ENCODE measurements at places on chromosomes 12 and 14.

- no peak for DNase-seq
Measured at GRCh38 chr14:57051633-57052032, 217.1 kb downstream of the EXOC5 start.

GRCh38 chr12:83408146-83408545 is 721.4 kb downstream of the TMTC2 start:
- DNase-seq: no peak

DNA sequence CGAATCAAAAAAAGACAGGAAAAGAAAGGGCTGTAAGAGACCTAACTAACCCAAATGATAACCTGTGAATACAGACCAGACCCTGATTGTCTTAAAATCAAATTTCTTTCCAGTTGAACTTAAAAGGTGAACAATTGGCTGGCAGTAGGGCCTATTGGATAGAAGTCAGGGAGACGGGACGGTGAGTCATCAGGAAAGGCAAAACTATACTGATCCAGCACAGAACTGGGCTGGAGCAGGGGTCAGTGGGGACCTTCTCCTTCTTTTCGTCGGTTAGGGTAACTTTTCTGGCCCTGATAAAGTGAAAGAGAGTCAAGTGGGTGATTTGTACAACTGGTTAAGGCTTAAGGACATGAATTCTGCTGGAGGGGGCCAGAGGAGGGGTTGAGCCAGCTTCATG is 84.9 kb upstream of the OTX2 start:
- no peak for DNase-seq

GRCh38 chr12:53171725-53172329 is 8.7 kb upstream of the ZNF740 start:
- DNase-seq: no peak

DNA sequence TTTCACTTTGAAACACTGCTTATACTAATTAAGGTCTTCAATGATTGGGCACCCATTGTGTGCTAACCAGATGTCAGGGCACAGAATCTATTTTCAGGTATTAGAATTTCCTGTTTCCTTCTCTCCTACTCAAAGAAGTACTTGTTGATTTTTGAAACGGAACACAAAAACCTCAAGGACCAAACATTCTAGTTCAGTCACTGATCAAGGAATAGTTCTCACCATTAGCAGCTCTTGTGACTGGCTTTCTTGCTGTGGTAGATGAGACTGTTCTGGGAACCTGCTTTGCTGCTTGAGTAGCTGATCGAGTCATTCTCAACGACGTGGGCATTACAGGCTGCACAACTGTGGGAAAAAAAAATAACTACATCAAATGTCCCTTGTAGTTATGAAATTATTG is 11.0 kb downstream of the DLGAP5 start:
- peak; percentile 14 for DNase-seq

- DNase-seq: no peak
Measured at GRCh38 chr12:32423559-32423958, 24.2 kb downstream of the FGD4 start.

DNA sequence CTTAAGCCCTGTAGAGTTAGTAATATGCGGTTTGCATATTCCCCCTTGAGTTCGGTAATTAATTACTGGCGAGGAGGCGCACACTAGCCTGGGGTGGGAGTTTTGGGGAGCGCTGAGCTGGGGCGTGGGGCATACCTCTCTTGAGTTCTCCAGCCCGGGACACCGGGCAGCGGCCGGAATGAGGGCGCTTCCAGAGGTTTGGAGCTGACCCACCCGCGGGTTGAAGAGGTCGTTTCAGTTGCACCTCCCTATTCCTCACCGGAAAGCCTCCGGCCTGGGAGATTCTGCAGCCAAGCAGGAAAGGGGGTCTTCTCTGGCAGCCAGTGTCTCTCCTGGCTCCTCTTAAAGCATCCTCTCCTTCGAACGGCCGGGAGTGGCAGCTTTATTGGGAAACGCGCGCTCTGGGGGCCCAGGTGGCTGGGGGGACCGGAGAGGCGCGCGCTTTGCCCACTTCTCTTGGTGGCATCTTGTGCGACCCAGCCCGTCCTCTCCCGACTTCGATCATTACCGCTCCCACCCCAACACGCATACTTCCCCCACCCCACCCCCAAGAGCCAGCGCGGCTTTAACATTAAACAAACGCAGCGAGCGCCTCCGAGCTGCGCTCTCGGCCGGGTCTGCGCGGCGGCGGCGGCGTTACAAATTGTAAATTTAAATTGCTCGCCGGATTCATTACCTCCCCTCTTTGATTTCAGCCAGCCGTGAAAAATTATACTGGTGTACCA is 3.9 kb upstream of the LHX5 start:
- DNase-seq: no peak

- DNase-seq: no peak
Measured at GRCh38 chr12:124888260-124888659, 24.6 kb upstream of the SCARB1 start.

GRCh38 chr14:91373591-91374254 is 43.9 kb downstream of the CCDC88C start:
- DNase-seq: no peak

GRCh38 chr14:70788898-70789297 is 20.4 kb downstream of the MAP3K9 start:
- DNase-seq: no peak

DNA sequence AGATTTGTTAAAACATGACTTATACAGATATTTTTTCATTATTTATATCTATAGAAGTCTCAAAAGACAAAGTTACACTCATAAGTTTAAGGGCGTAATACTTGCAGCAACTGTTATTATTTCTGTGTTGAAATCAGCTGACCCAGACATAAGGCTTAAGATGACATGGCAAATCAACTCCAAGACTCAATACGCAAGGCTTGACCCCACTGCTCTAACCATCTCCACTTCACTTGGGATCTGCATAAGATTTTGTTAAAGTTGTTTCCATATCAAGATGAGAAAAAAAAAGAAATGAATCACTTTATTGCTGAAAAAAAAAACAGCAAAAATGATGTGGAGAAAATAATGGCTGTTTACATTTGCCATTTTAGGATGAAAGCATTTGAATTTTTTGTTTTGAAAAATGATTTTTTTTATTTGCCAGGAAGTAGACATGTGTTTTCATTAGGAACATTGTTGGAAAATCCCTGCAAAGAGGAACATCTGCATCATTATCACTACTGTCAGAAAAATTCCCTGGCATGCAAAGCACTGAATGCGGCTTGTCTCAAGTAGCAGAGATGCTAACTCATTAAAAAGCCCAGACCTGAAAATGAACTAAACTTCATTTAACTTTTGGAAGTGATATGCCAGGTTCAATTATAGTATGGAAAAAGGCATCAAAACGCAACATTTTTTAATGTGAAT is 73.5 kb downstream of the LIN7A start:
- no peak for DNase-seq

GRCh38 chr14:26794731-26795130 is 196.9 kb upstream of the NOVA1 start:
- DNase-seq: no peak

GRCh38 chr14:72243309-72244293 is 311.4 kb downstream of the RGS6 start:
- no peak for DNase-seq

GRCh38 chr12:120689397-120690082 is 2.6 kb downstream of the MLEC start:
- no peak for DNase-seq

DNA sequence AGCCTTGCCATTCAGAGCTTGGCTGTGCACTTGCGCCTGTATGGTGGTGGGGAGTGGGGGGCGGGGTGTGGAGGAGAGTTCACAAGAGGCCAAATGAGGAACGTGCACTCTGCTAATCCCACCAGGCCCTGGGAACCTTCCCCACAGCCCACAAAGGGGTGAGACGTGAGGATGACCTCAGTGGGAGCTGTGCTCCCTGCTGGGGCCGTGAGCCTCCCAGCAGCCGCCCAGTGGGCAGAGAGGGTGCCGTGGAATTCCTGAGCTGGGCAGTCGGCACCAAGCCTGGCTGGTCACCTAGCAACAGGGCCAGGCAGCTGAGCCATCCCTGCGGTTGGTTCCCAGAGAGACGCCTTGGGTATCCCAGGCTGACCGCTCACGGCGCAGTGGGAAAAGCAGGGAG is 53.7 kb downstream of the CCNK start:
- no peak for DNase-seq

DNA sequence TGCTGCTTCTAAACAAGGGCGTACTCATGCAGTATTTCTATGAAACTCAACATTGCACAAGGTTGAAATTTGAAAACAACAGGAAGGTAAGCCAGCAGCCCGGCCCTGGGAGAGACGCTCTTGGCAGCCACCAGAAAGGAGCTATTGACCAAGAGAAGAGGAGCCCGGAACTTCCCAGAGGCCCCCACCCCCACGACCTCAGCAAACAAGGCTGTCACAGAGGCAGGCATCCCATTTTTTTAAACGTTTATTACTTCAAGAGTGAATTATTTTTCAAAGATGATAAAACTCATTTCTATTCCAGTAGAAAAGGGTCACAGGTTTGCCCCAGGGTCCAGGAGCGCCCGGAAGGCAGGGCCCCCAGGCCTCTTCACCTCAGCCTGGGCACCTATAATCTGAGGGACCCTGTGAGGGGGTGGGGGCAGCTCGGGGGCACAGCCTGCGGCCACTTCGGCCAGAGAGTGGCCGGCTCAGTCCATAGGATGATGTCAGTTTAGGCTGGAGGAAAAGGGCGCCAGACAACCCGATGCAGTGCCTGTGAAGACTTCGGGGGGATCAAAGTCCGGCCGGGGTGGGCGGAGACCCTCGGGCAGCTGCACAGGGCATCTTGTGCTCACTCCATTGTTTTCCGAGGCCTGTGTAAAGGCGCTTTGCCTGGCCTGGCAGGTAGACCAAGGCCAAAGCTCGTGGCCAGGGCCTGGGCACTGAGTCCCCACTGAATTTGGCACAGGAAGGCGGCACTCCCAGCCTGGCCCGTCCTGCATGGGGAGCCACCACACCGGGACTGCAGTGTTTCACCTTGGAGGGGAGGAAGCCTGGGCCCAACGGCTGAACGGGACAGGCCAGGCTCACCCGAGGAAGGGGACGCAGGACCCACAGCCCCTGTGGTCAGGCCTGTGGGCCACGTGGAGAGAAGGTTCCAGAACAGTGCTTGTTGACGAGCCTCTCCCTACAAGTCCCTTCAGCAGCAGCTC is 86.0 kb downstream of the SCARB1 start:
- no peak for DNase-seq

GRCh38 chr14:36455241-36455627 is 64.8 kb downstream of the NKX2-1 start:
- no peak for DNase-seq

- DNase-seq: no peak
Measured at GRCh38 chr12:110670161-110670701, 18.7 kb downstream of the HVCN1 start.

DNA sequence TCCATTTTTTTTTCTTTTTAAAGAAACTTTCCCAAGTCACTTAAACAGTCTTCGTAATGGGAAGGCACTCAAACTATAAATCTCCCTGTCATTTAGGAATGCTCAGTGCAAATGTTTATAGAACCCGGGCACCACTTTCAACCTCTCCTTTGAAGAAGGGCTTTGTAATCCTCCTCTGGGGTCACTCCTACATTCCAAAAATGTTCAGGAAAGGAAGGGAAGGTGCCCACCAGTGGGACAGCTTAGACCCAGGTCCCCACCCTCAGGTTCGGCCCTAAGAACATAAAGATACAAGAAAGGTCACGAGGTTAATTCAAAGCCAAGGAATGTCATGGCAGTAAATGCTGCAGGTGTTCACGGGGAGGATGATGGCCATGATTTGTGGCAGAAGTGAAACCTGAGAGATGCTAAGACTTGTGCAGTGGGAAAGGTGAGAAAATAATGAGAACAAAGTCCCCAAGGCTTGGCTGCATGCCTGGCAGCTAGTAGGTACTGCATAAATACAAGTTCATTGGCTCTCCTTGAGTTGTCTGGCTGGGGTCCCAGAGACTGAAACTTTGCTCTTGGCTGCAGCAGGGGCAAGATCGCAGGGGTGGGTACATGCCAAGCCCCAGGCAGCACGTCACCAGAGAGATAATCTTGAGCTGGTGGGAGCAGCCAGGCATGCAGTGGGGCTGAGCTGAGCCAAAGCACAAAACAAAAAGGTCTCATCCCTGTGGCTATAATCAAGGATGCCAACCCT is 21.1 kb downstream of the KRT18 start:
- no peak for DNase-seq

DNA sequence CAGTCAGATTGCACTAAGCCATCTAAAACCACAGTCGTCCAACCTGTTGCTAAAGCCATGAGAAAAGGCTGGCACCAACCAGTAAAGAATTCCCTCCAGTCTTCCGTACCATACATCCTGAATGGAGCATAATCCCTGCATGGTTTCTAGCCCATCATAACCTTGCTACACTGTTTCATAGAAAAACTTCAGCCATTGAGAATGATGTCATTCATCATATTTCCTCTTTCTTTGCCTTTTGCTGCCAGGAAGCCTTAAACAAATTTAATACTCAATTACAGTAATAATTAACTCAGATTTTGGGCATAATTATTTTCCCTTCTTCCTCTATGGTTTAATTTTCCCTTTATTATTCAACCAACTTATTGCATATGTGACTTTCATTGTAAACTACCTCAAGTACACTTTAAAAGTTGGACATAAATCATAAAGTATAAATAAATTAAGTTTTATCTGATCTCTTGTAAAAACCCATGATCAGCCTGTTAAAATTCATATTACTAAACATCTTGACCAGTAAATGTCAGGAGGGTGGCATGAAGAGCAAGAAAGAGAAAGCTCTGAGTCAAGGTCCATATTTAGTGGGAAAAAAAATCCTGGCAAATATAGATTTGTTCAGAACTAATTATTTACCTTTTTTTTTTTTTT is 264.7 kb downstream of the ZFP36L1 start:
- DNase-seq: no peak

DNA sequence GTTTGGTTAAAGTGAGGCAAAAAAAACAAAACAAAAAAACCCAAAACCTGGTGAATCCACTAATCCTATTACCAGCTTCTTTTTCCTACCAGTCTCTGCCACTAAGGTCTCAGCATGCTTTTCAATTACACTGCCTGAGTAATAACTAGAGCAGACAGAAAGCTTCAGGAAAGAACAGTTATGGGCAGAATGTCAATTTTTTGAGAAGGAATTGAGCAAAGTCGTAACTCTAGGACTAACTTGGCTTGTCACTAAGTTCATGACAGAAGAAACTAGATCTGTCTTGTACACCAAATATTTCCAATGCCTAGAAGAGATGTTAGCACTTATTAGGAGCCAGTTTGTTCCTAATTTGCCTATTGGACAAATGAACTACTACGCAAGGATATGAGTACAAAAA is 148.8 kb upstream of the CNOT2 start:
- no peak for DNase-seq

DNA sequence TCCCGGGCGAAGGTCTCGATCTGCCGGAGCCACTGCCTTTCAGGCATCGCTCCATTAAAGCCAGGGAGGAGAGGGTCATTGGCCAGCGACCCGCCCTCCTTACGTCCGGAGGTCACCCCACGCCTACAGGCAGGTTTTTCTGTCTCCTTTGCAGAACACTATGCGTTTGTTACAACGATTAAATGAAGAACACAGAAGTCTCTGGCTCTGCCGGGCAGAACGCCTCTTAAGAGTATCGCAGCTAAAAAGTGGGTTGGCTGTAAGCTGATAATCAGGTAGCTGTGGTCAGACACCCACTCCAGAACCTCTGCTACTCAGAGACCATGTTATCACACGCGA is 15.0 kb downstream of the OTX2 start:
- no peak for DNase-seq
